ENCODE measurements at places on chromosomes 11 and 22.
A peak's percentile ranks its signal among the peaks of the same experiment; 100 is the strongest.

- no peak for DNase-seq
These were observed 98.2 kb downstream of the INSC start for GRCh38 chr11:15212876-15213275.

GRCh38 chr11:75430714-75431532, 2.1 kb downstream of the KLHL35 start:
- DNase-seq, result no peak

DNA sequence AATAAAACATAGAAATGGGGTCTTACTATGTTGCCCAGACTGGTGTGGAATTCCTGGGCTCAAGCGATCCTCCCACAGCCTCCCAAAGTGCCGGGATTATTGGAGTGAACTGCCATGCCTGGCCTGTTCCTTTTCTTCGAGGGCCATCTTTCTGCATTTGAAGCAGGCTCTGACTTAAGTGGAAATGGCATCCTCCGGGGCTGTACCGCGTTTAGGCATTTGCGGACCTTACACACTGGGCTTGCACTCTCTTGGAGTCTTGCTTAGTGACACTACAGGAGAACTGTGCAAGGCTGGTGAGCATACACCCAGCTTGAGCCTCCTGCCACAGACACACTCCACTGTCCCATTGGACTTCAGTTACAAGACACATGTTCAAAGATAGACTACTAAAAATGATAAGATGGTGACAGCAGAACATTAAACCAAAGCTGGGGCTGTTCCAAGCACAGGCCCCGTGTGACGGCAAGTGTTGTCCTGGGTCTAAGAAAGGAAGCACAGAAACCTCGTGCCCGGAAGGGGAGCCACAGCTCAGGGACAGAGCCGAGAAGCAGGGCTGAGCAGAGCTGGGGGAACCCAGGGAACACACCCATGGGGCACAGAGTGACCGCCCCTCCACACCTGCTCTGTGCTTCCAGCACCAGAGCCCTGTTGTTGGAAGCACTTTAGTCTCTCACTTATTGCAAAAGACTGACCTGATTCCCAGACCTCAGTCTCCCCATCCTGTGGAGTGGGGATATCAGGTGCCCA, 59.0 kb upstream of the SHANK2 start:
- no peak for DNase-seq

DNA sequence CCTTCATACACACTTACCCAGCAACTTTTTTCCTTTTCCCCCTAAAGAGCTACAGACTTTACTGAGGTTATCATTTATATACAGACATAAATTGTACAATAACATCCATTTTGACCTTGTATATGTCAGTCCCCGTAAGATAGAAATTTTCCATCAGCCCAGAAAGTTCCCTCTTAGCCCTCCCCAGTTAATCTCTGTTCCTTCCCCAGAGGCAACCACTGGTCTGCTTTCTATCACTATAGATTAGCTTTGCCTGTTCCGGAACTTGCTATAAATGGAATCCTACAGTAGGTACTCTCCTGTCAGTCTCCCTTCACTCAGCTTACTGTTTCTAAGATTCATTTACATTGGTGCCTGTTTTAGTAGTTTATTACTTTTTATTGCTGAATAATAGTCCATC, 54.9 kb downstream of the TSPAN18 start:
- DNase-seq, result no peak

GRCh38 chr11:22742157-22742613, 75.8 kb downstream of the GAS2 start:
- no peak for DNase-seq

DNA sequence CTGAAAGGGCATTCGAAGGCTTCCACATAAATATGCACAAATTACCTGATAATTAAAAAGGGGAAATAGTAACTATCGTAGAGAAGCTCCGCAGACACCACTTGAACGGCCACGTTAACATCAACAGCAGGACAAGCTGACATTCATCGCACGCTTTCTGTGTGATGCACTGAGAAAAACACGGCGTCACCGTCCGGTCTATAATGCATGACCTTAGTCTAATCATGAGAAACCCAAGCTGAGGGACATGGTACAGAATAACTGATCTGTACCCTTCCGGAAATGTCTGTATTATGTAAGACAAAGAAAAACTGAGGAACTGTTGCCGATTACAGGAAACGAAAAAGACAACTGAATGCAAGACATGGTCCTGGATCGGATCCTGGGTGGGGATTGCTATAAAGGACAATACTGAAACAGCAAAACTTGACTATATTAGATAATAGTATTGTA, 678 bp upstream of the RANGAP1 start:
- no peak for DNase-seq

DNA sequence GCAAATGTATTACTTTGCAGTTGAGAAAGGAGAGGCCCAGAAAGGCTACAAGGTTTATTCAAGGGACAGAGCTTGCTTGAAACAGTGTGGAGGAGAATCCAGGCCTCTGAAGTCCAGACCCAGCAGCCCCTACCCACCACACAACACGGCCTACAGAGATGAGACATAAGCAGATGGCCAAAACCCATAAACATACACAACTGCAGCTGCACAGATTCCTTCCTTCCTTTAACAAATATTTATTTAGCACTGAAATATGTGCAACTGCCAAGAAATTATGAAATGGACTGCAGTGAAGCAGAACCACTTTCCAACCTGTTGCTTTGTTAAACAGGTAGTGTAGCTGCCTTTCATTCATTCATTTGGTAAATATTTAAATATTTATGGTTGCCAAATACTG, 122.3 kb downstream of the SPATA19 start:
- no peak for DNase-seq

GRCh38 chr11:76668362-76669155, 2.0 kb downstream of the LRRC32 start:
- no peak for DNase-seq

- DNase-seq, result no peak
These were observed 2.7 kb downstream of the ZNF74 start for GRCh38 chr22:20396639-20397038.

GRCh38 chr22:49147617-49148175, 680.0 kb downstream of the BRD1 start:
- no peak for DNase-seq

GRCh38 chr22:42769574-42770447, 49.1 kb upstream of the A4GALT start:
- DNase-seq, result no peak

GRCh38 chr22:36386900-36387708, 663 bp downstream of the MYH9 start:
- peak; percentile 32 for DNase-seq

DNA sequence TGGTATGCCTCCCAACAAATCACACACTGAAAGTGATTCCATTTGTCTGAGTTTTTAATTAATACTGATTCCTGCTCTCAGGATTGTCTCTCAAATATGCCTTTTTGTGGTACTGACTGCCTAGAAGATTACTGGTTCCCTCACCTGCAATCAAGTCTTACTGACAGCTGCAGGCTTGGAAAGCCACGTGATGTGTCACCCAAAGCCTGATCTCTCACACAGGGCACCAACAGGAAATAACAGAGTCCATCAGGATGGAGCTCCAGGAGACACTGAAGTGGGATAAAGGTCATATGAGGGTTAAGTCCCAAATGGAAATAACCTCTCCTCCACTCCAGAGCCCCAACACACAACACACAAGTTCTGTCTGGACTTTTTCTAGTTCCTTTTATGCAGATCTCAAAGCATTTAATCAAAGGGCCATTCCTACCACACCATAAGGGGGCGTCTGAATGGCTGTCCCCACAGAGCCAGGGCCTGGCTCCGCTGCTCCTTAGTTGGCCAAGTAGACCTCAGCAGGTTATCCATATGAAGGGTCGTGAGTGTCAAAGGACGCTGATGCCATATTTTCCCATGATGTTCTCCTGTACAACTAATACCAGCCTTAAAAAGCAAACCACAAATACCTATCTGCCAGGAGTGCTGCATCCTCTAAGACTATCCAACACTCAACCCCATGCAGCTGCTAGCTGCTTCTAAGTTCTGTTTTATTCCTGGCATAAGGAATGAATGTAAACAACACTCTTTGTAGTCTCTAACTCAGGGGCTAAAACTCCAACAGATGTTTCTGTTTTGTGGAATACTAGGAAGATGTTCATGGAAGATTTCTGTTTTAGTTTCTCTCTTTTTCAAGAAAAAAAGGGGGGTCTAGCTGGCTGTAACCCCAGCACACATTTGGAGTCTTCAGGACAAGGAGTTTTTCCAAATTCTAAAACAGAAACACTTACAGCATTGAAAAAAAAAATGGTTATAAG, 13.0 kb downstream of the SCUBE2 start:
- no peak for DNase-seq

GRCh38 chr11:16860617-16861016, 122.2 kb downstream of the C11orf58 start:
- no peak for DNase-seq

DNA sequence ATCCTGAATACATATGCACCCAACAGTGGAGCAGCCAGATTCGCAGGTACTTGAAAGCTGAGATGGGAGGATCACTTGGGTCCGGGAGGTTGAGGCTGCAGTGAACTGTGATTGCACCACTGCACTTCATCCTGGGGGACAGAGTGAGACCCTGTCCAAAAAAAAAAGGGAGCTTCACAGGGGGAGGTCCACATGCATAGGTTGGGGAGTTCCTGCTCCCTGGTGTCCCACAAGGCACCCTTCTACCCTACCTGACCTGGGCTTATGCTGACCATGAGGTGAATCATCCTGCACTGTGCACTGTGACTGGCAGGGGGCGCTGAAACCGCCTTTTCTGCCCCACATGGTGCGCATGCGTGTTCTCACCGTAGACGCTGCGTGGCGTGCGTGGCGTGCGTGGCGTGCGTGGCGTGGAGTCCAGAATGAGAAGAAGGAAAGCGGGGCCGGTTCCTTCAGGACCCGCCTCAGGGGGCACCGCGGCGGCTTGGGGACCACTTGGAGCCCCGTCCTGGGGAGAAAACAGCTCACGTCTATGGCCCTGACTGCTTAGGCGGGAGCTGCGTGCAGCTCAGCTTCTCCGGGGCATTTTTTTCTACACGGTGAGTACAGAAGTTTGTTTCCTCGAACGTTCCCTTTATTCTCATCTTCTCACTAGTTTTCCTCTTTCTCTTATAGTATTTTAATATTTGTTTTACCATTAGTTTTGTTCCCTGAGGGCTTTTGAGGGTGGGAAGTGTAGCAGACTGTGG, 116.6 kb upstream of the GRK3 start:
- peak; percentile 91 for DNase-seq

GRCh38 chr11:130020323-130020722, 17.7 kb upstream of the PRDM10 start:
- DNase-seq, result no peak

- no peak for DNase-seq
These were observed 101.6 kb downstream of the NTM start for GRCh38 chr11:131471976-131472375.

DNA sequence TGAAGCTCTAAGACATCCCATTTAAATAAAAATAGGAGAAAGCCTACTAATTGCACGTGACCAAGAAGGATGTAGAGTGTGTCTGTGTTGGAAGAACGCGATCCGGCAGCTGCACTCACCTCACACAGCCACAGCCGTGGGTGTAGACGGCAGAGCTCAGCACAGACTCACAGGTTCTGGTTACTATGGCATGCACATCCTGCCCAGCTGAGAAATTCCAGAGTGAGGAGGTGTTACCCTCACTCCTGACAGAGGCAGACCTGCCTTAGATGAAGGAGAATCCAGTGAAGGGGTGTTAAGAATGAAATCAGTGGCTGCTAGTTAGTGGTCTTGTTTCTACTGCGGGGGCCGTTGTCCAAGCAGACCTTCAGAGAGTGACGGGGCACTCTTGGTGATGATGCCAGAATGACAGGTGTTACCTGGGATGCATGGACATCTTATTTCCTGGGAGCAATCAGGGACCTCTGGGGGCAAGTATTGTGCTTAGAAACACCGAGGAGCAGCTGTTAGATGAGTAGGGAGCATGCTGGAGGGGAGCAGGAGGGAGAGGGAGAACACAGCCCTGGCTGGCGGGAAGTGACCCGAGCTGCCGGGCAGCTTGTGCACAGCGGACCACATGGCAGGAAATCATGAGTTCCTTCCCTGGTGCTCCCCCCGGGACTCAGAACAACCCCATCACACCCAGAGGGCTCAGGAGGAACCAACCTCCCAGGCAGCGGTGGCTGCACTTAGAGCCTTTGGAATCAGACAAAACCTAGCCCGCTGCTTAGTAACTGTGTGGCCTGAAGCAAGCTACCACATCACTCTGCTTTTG, 12.3 kb downstream of the KCNJ5 start:
- no peak for DNase-seq

DNA sequence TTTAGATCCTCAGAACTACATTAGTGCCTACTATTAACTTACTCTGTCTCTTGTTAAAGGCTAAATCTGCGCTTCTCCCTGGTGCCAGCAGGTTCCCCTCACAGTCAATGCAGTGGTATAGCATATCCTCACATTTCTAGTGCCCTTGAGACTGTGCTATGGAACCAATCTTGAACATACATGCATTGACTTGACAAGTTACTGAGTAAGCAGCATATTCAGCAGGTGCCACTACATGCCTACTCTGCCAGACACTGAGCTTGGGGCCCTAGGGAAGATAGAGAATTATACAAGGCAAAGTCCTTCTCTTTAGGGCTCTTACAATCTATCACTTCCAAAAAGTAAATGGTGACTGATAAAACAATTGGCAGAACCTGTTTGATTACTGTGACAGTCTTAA, 3.2 kb downstream of the FUT4 start:
- no peak for DNase-seq

GRCh38 chr22:47367993-47368945, 605.8 kb downstream of the TBC1D22A start:
- no peak for DNase-seq

DNA sequence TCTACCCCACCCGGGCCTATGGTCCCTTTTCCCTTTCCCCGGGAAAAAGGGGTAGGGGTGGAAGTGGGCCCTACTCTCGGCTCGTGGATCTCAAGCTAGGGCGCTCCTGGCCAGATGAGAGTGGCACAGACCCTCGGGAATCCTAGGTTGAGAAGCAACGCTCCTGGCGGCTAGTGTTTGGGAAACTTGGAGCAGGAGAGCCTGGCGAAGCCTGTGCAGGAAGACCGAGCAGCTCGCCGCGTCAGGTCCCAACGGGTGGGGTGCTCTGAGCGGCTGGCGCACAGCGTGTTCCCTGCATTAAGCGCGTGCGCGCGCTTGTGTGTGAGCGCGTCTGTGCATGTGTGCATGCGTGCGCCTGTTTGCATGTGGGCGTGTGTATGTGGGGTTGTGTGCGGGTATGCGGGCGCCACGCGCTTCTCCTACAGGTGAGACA, 7.1 kb upstream of the FLI1 start:
- no peak for DNase-seq

DNA sequence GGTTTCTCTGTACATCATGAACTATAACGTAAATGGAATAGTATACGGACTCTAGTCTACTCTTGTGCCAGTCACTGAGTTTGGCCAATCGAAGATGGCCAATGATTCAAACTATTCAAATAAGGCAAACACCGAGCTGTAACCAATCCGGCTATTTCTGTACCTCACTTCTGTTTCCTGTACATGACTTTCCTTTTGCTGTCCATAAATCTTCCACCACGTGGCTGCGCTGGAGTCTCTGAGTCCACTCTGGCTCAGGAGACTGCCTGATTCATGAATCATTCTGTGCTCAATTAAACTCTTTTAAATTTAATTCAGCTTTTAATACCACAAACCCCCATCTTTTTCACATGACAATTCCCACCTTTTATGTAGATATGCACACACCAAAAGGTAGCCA, 1.5 kb upstream of the JAML start:
- no peak for DNase-seq

All from hypothalamus (tissue), 51 donors.